Nephron progenitor cell (in vitro differentiated cells): ENCODE measurements at places on chromosomes 7 and 10.

- DNase-seq = no peak
Observed at GRCh38 chr7:93374345-93374940, 142.3 kb downstream of the VPS50 start.

GRCh38 chr10:810351-810846 is 120.9 kb upstream of the DIP2C start:
- no peak for DNase-seq

GRCh38 chr7:26865094-26865388 is 651 bp upstream of the SKAP2 start:
- peak; percentile 57 for DNase-seq

- DNase-seq = no peak
Observed at GRCh38 chr10:26755443-26755903, 58.0 kb downstream of the PDSS1 start.

DNA sequence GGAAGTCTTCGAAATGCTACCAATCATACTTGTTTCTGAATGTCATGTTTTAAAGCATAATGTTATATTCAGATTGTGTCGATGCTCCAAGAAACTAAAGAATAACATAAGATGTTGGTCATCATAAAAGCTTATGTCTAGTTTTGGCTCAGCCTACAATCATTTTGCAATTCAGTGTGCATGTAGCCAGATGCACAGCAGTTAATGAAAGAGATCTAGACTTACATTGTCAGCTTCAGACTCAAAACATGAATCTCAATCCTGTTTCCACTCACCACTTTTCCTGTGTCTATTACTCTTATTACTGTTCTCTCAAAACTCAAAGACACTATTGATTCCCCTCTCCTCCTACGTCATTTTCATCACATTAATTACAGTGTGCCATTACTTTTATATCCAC is 21.4 kb downstream of the TMEM196 start:
- no peak for DNase-seq

DNA sequence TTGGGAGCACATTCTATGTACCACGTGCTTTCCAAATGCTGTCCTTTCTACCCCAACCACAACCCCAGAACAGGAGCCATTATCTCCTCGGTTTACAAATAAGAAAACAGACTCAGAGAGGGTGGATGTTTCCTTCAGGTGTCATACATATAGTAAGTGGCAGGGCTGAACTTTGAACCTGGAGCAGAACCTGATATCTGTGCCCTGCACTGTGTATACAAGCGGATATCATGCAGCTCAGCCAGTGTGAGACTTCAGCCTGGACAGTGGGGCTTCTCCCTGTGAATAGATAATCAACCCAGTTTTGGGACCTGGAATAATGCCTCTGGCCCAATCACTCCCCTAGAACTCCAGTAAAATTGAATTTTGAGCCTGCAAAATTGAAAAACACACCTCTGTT is 341.1 kb downstream of the GRID1 start:
- DNase-seq = no peak

- no peak for DNase-seq
Observed at GRCh38 chr7:47535035-47535703, 46.7 kb downstream of the TNS3 start.

DNA sequence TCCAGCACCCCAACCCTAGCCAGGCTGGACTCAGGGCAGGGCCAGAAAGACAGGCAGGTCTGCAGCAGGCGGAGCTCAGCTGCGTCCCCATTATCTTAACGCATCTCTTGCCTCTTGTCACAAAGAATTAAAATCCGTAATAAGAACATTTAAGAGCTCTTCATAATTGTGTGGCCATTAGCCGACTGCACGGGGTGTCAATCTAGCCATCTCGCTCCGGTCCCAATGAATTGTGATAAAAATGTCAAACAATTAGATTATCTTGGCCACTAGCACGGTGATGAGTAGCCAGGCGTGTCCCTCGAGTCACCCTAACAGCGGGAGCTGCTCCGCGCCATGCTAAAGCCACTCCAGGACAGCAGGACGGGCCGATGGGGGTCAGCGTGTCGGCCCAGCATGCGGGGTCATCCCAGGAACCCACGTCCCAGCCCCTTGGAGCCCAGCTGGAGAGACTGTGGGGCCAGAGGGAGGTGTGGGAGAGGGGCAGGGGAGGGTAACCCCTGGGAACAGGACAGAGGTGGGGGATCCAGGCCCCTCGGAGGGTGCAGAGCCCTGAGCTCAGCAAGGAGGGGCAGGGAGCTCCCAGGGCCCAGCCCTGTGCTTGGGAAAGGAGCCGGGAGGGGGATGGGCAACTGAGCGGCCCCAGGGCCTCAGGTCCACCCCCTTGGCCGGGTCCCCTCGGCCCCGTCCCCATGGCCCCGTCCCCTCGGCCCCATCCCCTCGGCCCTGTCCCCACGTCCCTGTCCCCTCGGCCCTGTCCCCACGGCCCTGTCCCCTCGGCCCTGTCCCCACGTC is 17.7 kb upstream of the NKX6-2 start:
- no peak for DNase-seq

- no peak for DNase-seq
Observed at GRCh38 chr10:8206882-8207281, 152.4 kb downstream of the GATA3 start.

DNA sequence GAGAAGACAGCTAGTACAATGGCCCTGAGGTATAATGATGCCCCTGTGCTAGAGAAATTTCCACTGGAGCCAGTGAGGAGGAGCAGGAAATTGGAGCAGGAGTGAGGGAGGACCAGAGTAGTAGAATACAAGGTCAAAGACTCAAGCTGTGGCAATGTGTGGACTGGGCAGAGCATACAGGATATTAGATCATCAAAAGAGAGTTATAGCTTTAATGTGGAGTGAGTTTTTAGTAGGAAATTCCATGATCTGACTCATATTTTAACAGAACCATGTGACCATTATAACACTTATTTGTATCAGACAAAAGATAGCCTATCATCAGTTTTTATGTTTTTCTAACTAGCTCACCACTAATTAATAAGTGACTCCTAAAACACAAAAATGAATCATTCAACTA is 154.1 kb downstream of the DGKB start:
- no peak for DNase-seq

DNA sequence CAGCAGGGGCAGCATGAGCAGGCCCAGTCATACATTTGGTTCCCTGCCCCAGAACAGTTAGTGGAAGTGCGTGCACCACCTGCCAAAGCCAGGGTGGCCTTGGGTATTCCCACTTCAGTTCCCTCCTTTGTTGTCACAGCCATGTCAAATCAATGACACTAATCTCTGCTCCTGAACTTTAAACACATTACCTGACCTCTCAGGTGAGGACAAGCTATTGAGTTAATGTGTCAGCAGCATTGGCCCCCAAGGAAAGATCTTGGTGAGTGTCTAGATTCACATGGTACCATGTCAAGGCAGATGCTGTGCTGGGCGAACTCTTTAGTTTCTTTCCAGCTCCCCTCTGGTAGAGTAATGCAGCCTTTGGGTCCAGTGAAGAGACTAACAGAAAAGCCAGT is 2.1 kb downstream of the CYP3A5 start:
- no peak for DNase-seq

GRCh38 chr10:107653832-107654287 is 489.4 kb upstream of the SORCS1 start:
- no peak for DNase-seq

- DNase-seq = peak; percentile 21
Observed at GRCh38 chr10:115417585-115418265, 324.6 kb downstream of the ATRNL1 start.

DNA sequence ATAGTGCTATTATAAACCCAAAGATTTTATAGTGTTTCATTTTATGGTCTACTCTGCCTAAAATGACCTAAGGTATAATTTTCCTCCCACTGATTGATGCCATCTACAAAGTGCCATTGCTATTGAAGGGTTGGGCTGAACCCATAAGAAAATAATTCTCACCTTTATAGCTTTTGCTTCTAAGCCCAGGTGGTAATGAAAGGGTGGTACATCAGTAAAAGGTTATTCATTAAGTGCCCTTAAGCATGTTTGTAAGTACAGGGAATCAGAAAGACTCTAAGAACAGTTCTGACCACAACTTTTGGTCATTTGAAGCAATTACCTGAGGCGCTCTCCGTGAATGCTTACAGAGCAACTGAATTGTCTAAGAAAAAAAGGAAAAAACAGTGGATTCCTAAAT is 1247.3 kb downstream of the NXPH1 start:
- DNase-seq = no peak

- DNase-seq = no peak
Observed at GRCh38 chr10:128546651-128547165, 420.5 kb upstream of the MKI67 start.

GRCh38 chr7:45873355-45873754 is 473 bp upstream of the CCDC201 start:
- DNase-seq = no peak

DNA sequence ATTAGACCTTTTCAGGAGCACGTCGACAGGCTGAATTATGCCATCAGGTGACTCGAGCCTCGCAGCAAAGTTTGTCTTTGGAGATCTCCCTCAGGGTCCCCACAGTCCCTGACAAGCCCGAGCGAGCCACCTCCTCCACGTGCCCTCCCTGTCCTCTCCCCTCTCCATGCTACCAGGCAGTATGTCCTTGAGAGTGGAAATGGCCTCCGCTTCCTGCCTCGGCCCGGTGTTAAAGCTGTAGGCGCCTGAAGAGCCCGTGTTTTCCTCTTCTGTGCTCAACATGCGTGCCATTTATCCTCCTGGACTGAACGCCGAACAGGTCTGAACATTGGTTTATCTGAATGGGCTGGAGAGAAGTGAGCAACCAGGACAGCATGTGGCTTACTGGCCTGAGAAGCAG is 82.6 kb downstream of the GPR26 start:
- peak; percentile 44 for DNase-seq

DNA sequence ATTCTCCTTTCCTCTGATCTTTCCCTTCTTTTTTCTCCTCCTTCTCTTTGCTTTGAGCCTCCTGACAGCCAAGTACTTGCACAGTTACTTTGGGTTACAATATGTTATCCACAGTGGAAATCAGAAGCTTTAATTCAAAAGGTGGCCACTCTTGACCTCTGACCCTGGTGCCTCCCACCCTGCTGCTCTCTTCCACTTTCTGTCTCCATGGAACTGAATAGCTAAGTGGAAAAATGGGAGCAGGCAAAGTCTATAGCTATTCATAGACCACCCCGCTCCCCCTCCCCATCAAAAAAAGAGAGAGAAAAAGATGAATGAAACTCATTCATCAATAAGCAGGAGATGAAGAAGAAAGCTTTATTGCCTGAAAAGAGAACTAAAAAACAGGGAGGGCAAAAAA is 39.4 kb downstream of the PTN start:
- no peak for DNase-seq

- DNase-seq = no peak
Observed at GRCh38 chr7:124426621-124427020, 339.0 kb downstream of the GPR37 start.
